Skeletal muscle tissue (tissue), 5 donors: ENCODE measurements at places on chromosomes 16 and 17. TPM values are rescaled to one million over a fixed set of nuclear protein-coding genes. Genes with fewer than 3 reads are reported as not detected.

The CNTNAP1 gene
- total RNA-seq, result 8.9 TPM

The B4GALNT2 gene
- total RNA-seq, result not detected

The TMC7 gene
- 3.1 TPM for total RNA-seq

The CA4 gene
- total RNA-seq, result 4.2 TPM

The CHP2 gene
- total RNA-seq, result not detected

The ARHGAP44 gene
- 3.7 TPM for total RNA-seq
